Naive thymus-derived CD4-positive, alpha-beta T cell (primary cell): ENCODE measurements at places on chromosomes 12 and 14. TPM values are rescaled to one million over a fixed set of nuclear protein-coding genes. Genes with fewer than 3 reads are reported as not detected.

DNA sequence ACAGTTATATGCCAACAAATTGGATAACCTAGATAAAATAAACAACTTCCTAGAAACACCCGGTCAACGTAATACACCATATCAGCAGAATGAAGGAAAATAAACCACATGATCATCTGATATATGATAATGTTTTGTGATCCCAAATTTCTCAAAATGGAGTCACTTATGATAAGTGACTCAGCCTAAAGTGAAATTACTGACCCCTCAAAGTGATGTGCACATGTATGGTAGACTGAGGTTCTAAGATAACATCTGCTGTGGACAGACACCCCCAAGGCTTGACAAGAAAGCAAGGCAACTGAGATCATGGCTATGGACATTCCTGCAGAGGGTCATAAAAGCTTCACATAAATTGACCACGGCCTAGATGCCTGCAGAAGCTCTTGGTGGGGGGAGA is 105.1 kb upstream of the DCN start:
- no peaks in the 10 kb centered on the region for H3K36me3 ChIP-seq
- DNase-seq: no peak
- H3K4me3 ChIP-seq: no peak overlapping the region

- no peaks in the 10 kb centered on the region for H3K36me3 ChIP-seq
- no peak overlapping the region for H3K4me3 ChIP-seq
- no peak overlapping the region for H3K27ac ChIP-seq
These were observed 238.5 kb downstream of the GPHN start for GRCh38 chr14:66746316-66747006.

DNA sequence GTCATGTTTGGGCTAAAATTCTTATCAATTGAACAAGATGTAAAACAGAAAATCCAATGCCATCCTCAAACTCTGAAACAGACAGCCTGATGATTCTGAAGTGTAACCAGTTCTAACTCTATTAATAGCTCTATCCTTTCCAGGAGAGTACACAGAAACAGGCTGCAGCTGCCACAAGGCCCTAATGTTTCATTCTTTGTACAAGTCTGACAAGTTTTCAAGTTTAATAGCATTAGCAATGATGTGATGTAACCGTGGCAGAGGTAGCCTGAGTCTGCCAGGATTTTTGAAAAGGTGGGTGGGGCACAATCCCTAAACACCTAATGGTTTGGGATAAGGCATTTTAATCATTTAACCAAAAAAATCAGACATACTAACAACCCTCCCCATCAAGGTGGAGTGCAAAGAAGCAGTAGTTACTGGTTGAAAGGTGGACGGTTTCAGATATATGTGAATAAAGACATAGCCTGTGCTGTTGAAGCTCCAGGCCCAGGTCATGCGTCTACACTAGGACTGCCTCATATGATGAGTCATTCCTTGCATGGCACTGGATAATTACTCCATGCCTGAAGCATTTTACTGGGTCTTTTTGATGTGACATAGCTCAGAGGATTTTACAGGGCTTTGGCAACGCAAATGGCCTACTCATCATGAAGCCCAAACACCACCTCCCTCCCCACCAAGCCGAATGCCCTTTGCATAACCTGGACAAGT is 145.1 kb upstream of the GRIP1 start:
- no peak for DNase-seq
- H3K4me1 ChIP-seq: peaks cover 5% of the 10 kb centered on the region
- no peaks in the 10 kb centered on the region for H3K36me3 ChIP-seq

DNA sequence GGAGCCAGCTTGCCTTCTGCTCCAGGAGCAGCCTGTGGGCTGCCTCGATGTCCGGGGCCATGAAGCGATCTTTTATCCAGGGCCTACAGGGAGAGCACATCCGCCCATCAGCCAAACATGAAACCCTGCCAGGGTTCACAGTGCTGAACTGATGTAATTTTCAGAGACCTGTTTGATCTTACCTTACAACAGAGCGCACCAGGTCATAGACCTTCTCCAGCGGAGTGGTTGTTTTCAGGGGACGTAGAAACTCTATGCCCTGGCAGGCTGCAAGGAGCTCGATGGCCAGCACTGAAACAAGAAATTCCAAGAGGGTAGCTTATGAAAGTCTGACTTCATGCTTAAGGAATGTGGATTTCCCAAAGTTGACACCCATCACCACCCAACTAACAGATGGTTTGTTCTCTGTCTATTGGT is 19.7 kb downstream of the HAL start:
- no peak overlapping the region for H3K27ac ChIP-seq
- no peak overlapping the region for H3K4me3 ChIP-seq
- no peaks in the 10 kb centered on the region for H3K4me1 ChIP-seq
- H3K36me3 ChIP-seq: no peaks in the 10 kb centered on the region
- H3K27me3 ChIP-seq: no peaks in the 10 kb centered on the region
- DNase-seq: no peak

- H3K4me1 ChIP-seq: no peaks in the 10 kb centered on the region
- no peaks in the 10 kb centered on the region for H3K36me3 ChIP-seq
- no peaks in the 10 kb centered on the region for H3K27me3 ChIP-seq
- DNase-seq: no peak
- no peak overlapping the region for H3K4me3 ChIP-seq
These were observed 466.9 kb upstream of the RGS6 start for GRCh38 chr14:71465316-71465715.

GRCh38 chr12:52975820-52976573 is 27.1 kb downstream of the KRT18 start:
- no peak overlapping the region for H3K27ac ChIP-seq
- H3K4me3 ChIP-seq: no peak overlapping the region

GRCh38 chr14:30875788-30876053 is 1.4 kb downstream of the COCH start:
- DNase-seq: no peak
- peaks cover 9% of the 10 kb centered on the region for H3K27me3 ChIP-seq
- H3K27ac ChIP-seq: no peak overlapping the region
- no peak overlapping the region for H3K4me3 ChIP-seq

DNA sequence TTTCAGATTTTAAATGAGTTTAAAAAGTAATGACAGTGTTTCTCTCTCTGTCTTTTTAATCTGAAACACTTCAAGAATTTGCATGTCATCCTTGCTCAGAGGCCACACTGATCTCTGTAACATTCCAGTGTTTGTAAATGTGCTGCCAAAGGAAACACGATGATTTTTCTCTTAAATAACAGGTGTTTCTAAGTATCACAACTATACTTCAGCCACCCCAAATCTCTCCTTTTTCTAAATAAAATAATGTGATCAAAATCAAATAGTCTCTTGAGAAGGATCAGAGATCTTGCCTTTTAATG is 3.3 kb upstream of the GALC start:
- no peak for DNase-seq
- H3K27ac ChIP-seq: no peak overlapping the region
- no peak overlapping the region for H3K4me3 ChIP-seq
- no peaks in the 10 kb centered on the region for H3K36me3 ChIP-seq

- H3K27me3 ChIP-seq: no peaks in the 10 kb centered on the region
- H3K4me1 ChIP-seq: no peaks in the 10 kb centered on the region
- no peak overlapping the region for H3K4me3 ChIP-seq
- H3K36me3 ChIP-seq: no peaks in the 10 kb centered on the region
- H3K27ac ChIP-seq: no peak overlapping the region
- no peak for DNase-seq
These were observed 113.9 kb upstream of the LMO3 start for GRCh38 chr12:16719713-16720416.

GRCh38 chr14:68639000-68639757 is 153.7 kb downstream of the ZFP36L1 start:
- H3K27me3 ChIP-seq: no peaks in the 10 kb centered on the region
- peaks cover 22% of the 10 kb centered on the region for H3K4me1 ChIP-seq
- H3K36me3 ChIP-seq: no peaks in the 10 kb centered on the region
- H3K27ac ChIP-seq: no peak overlapping the region

KCNC2 gene
- not detected for total RNA-seq

ART4 gene
- not detected for total RNA-seq

ALDH1L2 gene
- total RNA-seq: 0.32 TPM

DTX3 gene
- 37.8 TPM for total RNA-seq

IRAK3 gene
- total RNA-seq: 0.19 TPM

CHPT1 gene
- 22.6 TPM for total RNA-seq

ARHGDIB gene
- total RNA-seq: 833 TPM
